ENCODE measurements at places on chromosomes 16 and 17. TPM values are rescaled to one million over a fixed set of nuclear protein-coding genes. Genes with fewer than 3 reads are reported as not detected.

Gene ASGR2
- not detected for total RNA-seq

Gene TPSG1
- 0.31 TPM for total RNA-seq

Gene SOX15
- total RNA-seq, result 0.70 TPM

Gene G6PC1
- total RNA-seq, result not detected

GRCh38 chr17:50470426-50470825 lies 1.7 kb upstream of the CHAD start:
- no peak for DNase-seq

GRCh38 chr17:1029196-1029921 lies 32.4 kb downstream of the TIMM22 start:
- no peak for DNase-seq

DNA sequence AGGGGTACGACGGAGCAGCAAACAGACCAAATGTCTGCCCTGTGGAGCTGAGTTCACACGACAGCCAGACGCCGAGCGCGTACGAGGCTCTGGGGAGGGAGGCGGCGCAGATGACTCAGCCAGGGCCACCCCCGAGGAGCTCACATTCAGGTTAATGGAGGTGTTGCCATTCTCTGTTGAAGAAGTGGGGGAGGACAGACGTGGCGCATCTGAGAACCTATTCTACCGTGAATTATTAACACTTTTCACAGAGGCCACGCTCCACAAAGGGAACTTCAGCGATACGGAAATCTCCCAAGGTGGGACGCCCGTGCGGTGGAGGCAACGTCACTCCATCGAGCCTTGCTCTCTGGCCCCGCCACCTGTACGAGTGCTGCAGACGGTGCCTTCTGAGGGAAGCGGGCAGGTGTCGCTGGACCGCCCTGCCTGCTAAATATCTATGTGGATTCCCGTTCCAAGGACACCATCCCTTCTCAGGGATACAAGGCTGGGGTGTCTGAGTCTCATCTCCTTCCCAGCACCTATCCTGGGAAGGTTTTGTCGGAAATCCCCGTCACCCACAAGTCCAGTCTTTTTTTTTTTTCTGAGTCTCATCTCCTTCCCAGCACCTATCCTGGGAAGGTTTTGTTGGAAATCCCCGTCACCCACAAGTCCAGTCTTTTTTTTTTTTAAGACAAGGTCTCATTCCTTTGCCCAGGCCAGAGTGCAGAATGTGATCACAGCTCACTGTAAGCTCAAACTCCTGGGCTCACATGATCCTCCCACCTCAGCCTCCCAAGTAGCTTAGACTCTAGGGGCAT lies 19.0 kb downstream of the ABR start:
- DNase-seq, result no peak

- DNase-seq, result no peak
Measured at GRCh38 chr17:78365561-78366108, 5.8 kb upstream of the SOCS3 start.

DNA sequence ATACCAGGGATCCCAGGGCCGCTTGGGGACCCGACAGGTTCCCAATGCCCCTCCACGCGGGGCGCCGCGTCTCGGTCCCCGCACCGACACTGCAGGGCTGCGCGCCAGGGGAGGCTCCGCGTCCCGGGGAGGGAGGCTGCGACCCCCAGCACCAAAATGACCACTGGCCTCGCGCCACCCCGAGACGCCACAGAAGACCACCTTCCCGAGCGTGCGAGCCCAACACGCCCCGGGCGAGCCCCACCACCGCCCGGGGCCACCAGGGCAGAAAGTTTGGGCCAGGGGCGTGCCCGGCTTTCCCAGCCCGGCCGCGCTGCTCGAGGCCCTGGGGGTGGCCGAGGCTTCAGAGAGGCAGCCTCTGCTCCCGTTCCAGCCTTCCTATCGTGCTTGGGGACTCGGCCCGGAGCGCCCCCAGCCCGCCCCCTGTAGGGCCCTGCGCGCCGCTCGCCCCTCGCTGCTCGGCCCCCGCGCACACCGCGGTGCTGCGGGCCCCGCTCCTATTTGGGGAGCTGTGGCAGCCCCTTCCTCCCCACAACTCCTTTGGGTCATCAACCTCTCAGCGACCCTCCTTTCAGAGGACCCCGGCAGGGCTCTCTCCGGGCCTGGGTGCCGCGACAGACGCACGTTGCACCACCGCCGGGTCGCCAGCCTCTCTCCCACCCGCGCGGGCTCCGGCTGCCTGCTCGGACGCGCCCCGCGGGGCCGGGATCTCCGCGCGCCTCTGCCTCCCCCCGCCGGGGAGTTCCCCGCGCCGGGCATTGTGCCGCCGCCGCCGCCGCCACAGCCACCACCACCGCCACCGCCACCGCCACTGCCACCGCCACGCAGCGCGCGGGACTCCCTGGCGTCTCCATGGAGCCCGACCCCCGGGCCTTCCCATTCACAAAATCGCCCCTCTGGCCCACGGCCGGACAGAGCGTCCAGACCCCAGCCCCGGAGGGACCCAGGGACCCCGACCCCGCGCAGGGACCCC lies 892 bp downstream of the RBFOX3 start:
- no peak for DNase-seq
